ENCODE measurements at places on chromosomes 3 and 15.

- DNase-seq, result no peak
These were observed 183.5 kb upstream of the PRICKLE2 start for GRCh38 chr3:64408770-64409169.

DNA sequence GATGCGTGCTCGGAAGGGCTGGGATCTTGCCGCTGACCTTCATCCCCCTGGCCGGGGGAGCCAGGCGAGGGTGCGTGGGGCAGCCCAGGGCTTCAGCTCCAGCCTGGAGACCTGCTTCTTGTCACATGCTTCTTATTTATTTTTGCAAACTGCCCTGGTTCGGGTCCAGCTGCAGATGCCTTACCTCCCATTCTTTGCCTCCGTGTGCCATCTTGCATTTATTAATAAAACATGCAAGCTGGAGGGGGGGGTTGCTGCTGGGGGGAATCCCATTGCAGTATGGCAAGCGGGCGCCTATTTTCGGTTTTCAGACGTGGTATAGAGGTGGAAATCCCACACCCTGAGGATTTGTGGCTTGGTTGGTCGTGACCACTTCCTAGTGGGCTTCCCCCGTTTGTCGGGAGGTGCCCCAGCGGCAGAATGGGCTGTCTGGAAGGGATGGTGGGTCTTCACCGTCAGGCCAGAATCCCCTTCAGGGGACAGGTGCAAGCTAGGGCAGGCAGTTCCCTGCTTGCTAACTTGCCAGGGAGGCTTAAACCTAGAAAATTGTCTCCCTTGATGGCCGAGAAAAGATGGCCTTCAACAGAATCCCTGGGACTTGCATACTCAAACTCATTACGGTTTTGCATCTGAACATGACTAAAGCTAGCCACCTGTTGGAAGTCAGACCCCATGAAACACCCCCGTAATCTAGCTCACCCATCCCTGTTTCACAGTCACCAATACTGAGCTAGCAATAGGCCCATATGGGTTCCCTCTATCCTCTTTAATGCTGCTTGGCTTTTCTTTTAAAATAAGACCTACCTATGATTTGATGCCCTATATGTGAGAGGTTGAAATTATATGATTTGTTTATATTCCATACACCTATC lies 569 bp downstream of the TMEM266 start:
- DNase-seq, result no peak

DNA sequence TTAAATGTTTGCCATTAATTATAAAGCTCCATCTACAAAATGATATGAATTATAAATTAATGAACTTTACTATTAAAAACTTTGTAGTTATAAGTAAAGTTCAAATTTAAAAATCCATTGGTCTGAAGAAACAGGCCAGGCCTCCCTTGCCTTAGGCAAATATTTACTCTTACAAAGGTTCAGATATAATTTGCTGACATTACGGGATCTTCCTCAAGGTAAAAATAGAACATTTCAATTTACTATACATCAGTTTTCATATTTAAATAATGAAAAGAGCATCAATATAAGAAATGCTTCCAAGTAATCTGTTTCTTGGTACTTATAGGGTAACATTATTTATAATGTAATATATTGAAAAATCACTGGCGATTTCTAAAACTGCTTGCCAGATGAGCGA lies 3.7 kb downstream of the CMTM6 start:
- no peak for DNase-seq

DNA sequence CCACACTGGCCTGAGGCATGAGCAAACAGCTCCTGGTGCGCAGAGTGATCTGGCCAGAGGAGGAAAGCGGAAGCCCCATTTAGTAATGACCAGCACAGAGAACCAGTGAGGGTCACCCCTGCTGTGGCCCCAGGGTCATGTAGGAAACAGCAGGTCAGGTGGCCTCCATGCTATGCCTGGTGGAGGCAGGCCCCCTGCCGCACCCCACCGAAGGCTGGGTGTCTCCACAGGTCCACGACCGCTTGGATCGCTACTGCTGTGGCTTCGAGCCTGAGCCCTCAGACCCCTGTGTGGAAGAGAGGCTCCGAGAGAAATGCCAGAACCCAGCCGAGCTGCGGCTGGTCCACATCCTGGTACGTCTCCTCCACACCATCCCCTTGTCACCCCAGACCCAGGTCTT lies 52.6 kb downstream of the POMGNT2 start:
- DNase-seq, result no peak

DNA sequence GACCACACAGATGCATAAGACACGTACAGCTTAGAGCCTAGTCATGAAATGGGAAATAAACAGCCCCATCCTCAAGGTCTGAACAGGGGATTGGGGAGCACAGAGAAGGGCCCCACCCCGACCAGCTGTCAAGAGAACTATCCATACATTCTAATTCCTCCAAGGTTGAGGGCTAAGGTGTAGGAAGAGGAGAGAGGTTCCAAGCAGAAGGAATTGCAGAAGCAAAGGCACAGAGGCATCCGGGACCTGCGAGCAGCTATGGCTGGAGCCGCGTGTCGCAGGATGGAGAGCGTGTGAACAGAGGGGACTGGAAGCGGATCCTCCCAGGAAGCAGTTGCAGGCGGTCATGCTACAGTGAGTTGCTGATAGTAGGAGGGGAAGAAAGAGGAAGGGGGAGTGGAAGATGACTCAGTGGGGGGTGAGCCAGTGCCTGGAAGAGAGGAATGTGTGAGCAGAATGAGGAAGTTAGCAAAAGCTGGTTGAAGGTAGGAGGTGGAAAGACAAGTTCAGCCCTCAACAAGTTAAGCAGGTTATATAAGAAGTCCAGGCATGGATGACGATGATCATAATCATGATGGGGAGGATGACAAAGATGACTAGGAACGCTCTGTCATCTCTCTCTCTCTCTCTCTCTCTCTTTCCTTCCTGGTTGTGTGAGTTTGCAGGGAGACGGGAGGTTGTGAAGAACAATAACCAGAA lies 89.7 kb downstream of the LIPC start:
- DNase-seq, result no peak

- DNase-seq, result no peak
These were observed 451.8 kb upstream of the IL12A start for GRCh38 chr3:159536876-159537275.

DNA sequence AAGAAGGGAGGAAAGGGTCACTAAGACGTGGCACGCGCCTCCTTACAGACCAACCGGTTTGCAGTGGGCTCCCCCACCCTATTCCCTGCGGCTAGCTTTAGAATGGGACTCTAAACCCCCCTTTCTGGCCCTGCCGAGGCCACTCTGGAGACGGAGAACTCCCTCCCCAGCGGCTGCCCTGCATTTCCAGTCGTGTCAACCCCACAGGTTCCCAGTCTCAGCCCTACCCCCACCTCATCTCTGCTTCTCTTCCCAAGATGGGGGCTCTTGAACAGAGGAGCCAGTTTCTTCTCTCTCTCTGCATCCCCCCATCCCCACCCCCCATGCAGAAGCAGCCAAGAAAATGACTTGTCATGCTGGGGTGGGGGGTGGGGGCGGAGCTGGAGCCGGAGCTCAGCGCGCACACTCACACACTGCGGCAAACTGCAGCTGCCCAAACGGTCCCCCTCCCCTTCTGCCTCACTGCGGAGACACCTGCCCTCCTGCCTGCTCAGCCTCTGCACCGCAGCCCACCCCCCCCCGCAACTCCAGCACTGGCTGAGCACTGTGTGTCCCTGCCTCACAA lies 871 bp downstream of the MAP1A start:
- no peak for DNase-seq

DNA sequence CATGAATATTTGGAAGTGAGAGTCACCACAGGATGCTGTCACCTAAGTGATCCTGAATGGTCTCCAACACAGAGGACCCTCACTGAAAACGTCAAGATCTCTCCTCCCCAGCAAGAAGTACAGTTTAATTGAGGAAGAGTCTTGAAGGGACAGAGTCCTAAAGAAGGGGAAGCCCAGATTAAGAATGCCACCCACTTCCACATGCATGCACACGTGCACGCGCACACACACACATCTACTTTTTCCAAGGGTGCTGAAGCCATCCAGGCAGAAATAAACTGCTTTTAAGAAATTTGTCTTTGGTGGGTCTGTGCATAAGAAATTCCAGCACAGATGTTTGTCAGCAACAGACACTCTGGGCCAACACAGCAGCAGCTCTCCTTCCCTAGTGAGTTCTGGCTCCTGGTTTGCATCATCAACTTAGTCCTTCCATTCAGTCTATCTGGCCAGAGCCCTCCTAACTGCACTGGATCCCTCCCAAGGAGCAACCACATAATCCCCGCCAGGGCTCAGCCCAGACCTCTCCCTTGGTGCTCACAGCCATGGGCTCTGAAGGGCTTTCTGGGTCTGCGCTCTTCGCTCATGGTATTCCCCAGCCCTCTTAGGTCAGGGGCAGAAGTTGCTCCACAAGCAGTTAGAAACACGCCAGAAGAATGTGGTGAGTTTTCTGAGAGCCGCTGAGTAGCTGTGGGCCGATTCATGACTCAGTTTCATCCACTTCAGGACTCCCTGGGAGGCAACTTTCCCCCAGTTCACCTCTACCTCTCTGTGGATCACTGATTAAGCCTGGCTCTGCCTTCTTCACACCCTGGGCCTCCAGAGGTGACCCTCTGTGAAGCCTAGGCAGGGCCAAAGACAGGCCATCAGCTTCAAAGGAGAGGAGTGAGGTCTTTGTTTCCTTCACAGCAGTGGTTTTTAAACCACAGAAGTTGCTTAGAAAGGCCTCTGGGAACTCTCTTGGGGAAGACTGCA lies 132.6 kb upstream of the LIPC start:
- DNase-seq, result peak; percentile 86

DNA sequence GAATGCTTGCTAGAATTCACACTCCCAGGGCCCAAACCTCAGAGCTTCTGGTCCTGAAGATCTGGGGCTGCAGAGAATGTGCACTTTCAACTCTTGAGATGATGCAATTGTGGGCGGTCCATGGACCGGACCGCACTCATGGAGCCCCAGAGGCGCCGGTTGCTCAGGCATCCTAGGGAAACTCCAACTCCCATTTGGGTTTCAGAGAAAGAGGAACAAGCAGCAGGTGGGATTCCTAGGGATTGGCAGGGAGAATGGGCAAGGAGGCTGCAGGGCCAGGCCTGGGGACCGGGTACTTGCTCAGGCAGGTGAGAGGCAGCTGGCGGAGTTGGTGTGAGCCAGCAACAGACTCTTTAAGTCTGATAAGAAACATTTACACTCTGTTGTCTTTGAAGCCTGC lies 3.5 kb downstream of the NOX5 start:
- no peak for DNase-seq

DNA sequence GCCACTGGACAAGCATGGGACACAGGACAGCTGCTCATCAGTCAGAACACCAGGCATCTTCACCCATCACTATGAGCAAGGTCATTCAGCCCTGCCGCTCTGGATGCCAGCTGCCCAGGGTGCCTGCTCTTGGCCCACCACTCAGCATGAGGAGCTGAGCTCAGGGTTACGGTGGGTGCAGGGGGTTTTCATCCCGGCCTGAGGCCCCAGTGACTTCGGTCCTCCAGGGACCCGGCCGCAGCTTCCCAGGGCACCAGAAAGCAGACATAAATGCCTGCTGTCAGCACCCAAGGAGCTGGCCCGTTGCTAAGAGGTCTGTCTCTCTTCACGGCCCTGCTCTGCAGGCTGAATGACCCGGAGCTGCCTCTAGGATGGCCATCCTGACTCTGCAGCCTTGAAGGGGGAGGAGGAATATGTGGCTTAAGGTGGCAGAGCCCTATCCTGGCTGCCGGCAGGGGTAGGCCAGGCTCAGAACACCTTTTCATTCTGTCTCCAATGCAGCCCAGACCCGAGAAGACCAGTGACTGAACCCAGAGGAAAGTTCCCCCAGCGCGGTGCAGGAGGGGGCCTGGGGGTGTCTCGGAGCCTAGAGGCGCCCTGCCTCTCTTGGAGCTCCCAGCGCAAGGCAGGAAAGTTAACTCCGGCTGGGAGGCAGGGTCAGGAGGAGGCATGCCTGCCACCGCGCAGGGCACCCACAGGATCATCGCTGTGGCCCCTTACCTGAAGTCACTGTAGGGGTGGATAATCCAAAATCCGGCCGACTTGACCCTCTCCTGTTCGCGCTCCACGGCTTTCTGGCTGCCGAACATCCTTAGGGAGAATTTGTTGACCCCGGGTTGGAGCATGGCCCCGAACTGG lies 1.8 kb downstream of the HCN4 start:
- DNase-seq, result no peak

DNA sequence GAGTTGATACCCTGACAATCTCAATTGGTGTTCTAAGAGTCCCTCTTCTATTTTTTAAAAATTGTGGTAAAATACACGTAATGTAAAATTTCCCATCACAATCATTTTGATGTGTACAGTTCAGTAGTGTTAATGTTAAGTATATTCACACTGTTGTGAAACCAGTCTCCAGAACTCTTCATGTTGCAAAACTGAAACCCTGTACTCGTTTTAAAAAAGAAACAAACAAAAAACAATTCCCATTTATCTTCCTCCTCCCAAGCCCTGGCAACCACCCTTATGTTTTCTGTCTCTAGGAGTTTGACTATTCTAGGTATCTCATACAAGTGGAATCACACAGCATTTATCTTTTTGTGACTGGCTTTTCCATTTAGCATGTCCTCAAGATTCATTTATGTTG lies 28.7 kb upstream of the ALPK3 start:
- DNase-seq, result no peak

GRCh38 chr3:126996905-126997304 lies 14.0 kb downstream of the PLXNA1 start:
- DNase-seq, result peak; percentile 66

GRCh38 chr3:16266714-16267113 lies 1.7 kb downstream of the OXNAD1 start:
- DNase-seq, result no peak

GRCh38 chr15:50251638-50252182 lies 13.8 kb downstream of the HDC start:
- no peak for DNase-seq

DNA sequence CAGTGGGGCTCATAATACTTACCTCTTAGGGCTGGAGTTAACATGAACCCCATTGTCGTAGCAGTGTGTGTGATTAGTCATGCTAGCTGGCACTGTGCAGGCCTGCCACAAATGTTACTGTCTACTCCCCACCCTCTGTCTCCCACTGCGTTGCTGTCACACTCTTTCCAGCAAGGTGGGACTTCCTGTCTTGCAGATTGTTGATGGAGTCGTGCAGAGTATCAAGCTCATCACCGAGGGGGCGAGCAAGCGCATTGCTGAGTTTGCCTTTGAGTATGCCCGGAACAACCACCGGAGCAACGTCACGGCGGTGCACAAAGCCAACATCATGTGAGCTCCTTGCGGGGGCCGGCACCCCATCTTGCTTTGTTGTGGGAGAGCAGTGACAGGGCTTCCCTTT lies 12.9 kb downstream of the IDH3A start:
- no peak for DNase-seq

GRCh38 chr3:125238759-125239158 lies 26.2 kb upstream of the SLC12A8 start:
- no peak for DNase-seq

- DNase-seq, result no peak
These were observed 28.1 kb upstream of the NEO1 start for GRCh38 chr15:73024168-73024567.

DNA sequence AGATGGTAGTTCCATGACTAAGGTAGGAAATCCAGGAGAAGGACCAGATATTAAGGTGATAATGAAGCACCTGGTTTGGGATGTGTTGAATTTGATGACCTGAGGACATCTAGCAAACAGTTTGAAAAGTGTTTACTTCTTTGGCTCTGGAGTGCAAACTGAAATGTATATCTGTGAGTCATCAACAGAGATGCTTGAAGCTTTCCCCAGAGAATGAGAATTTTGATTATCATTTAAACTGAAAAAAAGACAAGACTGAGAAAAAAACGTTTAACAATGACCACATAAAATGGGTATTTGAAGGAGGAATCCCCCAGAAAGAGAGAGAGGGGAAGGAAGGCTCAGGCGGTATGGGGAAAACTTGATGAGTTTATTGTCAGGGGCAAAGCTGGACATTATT lies 20.7 kb upstream of the GSK3B start:
- no peak for DNase-seq
